Mammary microvascular endothelial cell (primary cell): ENCODE measurements at places on chromosomes 12 and 14. TPM values are rescaled to one million over a fixed set of nuclear protein-coding genes. Genes with fewer than 3 reads are reported as not detected.

Gene ACTR6
- 11.0 and 13.5 TPM in 2 replicates for total RNA-seq

Gene CLEC7A
- total RNA-seq = not detected in 2 replicates

Gene PTPN21
- total RNA-seq = 4.9 and 7.0 TPM in 2 replicates

Gene HOXC9
- not detected in 2 replicates for total RNA-seq

Gene ESPL1
- 14.8 and 22.2 TPM in 2 replicates for total RNA-seq

Gene MANSC4
- total RNA-seq = not detected in 2 replicates

Gene APAF1
- 16.5 and 30.0 TPM in 2 replicates for total RNA-seq
